ENCODE measurements at places on chromosomes 2 and 18.

DNA sequence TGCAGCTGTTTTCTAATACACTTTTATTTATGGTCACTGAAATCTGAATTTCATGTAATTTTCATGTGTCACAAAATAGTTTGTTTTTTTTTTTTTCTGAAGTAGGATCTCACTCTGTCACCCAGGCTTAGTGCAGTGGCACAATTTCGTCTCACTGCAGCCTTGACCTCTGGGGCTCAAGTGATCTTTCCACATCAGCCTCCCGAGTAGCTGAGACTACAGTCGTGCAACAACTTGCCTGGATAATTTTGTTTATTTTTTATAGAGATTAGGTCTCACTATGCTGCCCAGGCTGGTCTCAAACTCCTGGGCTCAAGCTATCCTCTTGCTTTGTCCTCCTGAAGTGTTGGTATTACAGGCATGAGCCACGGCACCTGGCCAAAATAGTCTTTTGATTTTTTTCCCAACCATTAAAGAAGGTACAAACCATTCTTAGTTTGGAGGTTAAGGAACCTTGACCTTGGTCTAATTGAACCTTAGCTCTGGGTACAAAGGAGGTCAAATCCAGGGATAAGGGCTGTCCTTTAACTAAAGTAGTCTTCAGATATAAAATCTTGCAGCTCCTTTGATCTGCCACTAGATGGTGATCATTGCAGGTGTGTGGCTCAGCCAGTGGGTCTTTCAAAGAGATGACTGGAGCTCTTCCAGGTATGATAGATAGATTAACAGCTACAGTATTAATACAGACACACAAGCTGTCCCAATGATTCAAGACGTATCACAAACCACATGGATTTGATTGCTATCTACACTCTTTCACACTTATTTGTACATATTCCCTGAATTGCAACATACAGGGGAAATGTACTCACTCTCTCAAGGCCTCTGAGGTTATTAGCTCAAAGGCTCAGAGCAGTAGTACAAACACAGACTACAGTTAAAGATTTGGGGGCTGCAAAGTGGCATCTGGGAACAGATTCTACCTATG is 4.7 kb upstream of the KRCC1 start:
- DNase-seq: peak; percentile 77

DNA sequence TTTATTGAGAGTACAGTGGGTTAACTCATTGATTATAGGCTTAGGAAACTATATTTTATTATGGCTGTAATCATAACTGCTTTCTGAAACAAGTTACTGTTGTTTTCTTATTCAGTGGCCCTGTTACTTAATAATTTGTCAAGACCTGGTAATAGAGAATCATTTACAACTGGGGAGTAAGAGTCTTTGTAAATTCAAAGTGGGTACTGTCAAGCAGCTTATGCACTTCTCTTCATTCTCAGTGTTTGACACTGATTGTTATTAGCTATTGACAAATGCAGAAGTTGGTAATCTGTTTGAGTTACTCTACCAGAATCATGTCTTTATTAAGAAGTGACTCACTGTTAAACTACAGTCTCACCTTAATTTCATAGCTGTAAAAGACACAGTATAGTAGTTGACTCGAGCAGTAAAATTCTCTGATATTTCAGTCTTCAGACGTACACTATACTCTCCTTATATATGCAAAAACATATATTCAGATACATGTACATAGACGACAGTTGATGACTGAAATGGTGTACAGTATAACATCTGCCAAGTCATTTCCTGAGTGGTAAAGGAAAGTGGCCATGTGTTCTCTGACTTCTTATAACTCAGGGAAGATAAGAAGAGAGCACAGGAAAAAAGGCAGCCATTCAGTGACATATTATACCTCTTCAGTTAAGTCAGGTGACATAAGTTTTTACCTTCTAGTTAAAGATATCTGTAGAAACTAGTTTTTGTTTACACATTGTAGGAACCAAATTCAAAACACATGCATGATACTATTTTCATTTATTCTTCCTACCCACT is 36.0 kb upstream of the TTC27 start:
- no peak for DNase-seq

DNA sequence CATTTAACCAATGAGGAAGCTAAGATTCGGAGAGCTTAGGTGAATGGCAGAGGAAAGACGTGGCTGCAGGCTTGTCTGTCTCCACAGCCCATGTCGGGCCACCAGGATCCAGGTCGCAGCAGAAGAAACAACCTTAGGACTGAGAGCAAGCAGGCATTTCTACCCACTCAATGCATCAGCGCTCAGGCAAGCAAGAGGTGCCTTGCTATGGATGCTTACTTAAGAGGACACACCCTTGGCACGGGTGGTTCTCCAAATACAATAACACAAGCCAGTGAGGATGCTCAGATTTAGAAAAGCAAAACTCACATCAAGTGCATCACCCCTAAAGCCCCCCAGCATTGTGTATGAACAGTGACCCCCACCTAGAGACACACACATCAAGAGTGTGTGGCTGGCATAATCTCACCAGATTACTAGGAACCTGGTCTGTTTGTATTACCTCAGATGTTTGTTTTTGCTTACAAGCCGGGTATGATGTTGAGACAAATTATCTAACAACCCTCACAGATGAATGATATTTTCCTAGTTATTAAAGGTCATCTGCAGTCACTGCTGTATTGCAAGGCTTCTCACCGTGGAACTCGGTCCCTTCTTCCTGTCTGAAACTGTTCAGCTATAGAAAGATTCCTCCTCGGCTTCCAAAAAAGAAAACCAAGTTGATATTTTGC is 34.2 kb upstream of the NPAS2 start:
- DNase-seq: no peak

GRCh38 chr2:192578780-192579179 is 384.0 kb upstream of the TMEFF2 start:
- DNase-seq: no peak

All from GM23338 (cell line).